A172 (cell line): ENCODE measurements at places on chromosomes 5 and 9. TPM values are rescaled to one million over a fixed set of nuclear protein-coding genes. Genes with fewer than 3 reads are reported as not detected.

The CBY3 gene
- total RNA-seq: not detected in 2 replicates

DNA sequence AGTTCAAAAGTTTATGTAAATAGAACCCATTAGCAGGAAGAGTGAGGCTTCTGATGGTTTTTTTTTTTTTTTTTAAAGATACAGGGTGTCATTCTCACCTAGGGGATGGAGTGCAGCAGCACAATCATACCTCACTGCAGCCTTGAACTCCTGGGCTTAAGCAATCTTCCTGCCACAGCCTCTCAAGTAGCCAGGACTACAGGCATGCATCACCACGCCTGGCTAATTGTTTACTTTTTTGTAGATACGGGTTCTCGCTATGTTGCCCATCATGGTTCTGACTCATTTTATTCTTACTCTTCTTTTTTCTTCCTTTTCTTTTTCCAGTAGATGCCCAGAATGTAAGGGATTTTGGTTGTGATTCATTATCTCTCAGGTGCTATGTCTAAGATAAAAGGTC is 201.1 kb downstream of the NNT start:
- DNase-seq: peak; percentile 11

DNA sequence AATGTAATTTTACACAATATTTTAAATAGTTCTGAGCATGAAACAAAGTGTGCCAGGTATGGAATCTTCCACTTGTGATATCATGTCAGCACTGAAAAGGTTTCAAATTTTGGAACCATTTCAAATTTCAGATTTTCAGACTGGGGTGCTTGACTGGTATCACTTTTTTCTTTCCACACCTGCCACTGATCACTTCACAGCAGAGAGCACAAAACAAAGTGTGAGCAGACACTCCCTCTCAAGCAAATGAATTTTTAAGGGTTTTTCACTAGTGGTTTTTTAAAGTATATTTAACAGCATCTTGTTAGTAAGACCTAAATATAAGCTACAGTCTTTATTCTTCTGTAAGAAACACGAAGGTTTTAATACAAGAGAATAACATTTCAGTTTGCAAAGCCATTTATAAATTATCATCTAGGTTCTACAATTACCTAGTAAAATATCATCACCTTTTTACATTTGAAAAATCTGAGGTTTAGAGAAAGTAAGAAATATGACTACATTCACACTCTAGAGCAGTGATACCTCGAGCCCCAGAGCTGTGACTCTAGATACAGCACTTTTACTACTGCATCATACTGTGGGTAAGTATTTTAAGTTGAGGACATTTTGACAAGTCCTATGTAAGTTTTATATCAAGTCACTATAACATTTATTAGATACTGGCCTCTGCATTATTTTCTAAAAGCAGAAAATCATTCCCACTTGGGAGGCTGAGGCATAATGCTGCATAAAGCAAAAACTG is 14.6 kb downstream of the GOLPH3 start:
- DNase-seq: no peak

- DNase-seq: no peak
These were observed 4.1 kb downstream of the NR6A1 start for GRCh38 chr9:124766815-124767554.

GRCh38 chr5:40022057-40022456 is 597.3 kb upstream of the DAB2 start:
- no peak for DNase-seq

DNA sequence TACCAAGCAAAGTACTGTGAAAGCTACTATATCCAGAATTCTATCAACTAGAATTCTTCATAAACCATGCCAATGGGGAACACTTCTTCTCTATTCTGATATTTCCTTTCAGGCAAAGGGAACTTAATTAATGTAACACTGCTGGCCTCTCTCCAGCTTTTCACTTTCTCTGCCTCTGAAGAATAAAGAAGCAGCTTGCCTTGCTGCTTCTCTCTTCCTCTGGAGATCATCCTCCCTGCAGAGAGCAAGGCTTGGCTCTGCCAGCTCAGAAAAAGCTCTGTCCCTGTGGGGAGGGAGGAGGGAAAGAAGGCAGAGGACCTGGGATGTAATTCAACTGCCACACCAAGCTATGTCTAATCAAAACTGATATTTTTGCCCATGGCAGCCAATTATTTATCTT is 6.5 kb downstream of the CTNND2 start:
- no peak for DNase-seq

DNA sequence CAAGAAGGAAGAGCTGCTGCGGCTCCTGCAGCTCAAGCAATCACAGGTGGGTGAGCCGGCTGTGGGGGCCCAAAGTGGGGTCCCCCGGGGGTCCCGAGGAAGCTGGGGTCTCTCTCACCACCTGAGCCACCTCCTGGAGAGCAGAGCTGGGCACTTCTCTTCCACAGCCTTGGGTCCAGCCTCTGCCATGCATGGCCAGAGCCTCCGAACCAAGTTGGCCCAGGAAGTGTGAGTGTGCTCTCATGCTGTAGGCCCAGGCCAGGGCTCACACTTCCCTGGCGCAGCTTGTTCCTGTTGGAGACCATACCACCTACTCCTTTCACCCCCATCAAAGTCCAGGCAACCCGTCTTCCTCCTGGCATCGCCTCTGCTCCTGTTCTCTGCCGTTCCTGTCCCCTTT is 19.7 kb downstream of the HMCN2 start:
- no peak for DNase-seq
